Fibroblast of skin of left quadriceps (primary cell): ENCODE measurements at places on chromosomes 6 and 20.

DNA sequence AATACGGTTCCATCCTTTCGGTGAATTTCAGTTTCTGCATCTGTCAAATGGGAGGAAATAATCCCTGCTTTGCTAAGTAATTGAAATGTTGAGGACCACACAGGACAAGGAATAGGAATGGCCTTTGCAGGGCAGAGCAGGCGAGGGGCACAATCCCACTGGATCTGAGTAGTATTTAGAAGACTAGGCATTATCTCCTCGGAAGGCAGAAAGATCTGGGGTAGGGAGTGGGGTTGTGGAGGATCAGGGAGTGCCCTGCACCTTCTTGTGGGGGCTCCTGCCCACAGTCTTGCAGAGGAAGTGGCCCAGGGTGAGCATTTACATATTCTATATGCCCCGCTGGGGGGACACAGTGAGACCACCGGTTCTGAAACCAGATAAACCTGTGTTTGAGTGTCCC is 87.1 kb upstream of the SIRPA start:
- no peak for DNase-seq

GRCh38 chr20:12409501-12409900 is 491.8 kb downstream of the BTBD3 start:
- DNase-seq, result no peak

DNA sequence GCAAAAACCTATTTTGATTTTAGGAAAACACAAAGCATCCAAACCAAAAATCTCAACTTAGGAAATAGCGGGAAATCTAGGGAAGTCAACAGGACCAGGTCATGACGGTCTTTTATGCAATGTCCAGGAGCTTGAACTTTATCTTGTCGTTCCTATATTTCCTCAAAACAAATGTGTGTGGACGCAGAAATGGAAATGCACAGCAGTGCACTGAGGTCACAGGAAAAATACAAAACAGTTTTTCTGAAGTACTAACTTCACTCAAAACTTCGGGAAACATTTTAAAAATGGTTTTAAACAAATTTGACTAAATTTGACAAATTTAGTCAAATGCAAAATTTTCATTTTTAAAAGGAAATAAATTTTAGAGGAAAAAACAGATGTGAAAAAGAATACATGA is 5.5 kb upstream of the SLC17A2 start:
- no peak for DNase-seq

DNA sequence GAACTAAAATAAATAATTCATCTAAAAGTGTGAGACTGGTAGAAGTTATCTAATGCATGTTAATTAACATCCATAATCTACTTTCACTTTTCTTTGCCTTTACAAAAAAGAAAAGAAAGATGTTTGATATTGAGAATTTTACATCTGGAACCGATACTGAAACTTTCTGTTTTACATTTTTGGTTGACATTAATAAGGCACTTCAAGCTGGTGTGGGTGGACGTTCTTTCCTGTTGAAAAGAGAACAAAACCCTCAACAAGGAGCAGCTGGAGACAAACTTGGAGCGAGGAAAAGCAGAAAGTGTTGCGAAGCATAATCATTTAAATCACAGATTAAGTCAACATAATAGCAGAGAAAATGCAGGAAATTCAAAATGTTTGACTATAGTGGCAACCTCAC is 575.2 kb upstream of the ADGRB3 start:
- peak; percentile 12 for DNase-seq

- no peak for DNase-seq
These were observed 15.4 kb downstream of the RPS6KA2 start for GRCh38 chr6:166611631-166612030.

DNA sequence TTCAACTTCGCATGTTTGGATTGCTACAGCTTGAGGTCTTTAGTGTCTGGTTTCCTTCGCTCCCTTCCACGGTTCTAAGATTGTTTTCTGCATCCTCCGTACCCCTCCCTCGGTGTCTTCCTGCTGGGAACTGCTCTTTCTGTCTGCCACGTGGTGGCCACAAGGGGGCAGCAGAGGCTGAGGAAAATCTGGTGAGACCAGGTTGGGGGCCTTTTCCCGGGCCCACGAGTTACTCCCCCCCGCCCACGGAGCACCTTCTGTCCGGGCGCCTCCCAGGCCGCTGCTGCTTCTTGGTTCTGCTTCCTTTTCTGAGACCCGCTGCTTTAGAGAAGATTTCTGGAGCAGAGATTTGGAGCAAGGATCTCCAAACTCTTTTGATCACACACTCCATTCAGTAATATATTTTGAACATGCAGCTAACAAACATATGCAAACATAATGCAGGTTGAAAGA is 21.1 kb upstream of the NOTCH4 start:
- peak; percentile 56 for DNase-seq

- DNase-seq, result no peak
These were observed 6.7 kb downstream of the BPIFA1 start for GRCh38 chr20:33242319-33243100.

GRCh38 chr6:16129623-16130401 is 926 bp downstream of the MYLIP start:
- no peak for DNase-seq

- no peak for DNase-seq
These were observed 5.6 kb upstream of the TFB1M start for GRCh38 chr6:155319902-155320301.

GRCh38 chr6:127971945-127972391 is 71.1 kb upstream of the THEMIS start:
- DNase-seq, result peak; percentile 63

- DNase-seq, result no peak
These were observed 395.4 kb downstream of the ARHGAP18 start for GRCh38 chr6:129314575-129314974.

DNA sequence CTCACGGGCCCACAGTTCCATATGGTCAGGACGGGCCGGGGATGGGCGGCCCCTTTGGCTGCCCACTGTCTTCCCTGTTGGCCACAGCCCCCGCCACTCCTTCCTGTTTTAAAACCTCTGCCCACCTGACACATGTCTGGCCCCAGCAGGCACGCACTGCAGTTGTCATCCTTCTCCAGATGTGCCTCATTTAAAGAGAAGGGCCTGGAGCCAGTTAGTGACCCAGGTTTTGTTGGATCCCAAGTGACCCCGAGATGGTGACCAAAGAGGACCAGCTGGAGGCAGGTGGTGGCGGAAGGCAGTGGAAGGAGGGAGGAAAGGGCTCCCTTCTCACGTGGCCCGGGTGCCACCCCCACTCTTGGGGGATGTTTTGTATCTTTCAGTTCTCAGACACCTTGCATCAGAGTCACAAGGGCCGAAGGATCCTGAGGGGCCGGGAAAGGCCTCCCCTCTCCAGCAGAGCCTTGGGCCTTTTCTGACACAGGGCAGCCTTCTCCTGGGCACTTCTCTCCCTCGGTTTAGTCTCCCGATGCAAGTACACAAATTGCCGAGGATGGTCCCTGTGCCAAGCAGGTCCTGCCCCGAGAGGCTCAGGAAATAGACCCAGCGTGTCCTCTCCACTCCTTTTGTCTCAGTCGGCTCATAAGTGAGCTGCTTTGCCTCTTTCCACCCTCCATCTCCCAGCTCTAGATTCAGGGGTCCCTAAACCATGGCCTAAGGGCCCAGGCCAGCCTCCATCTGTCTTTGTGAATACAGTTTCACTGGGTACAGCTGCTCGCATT is 117.6 kb downstream of the SULF2 start:
- DNase-seq, result no peak

GRCh38 chr20:40880063-40880728 is 148.4 kb upstream of the TOP1 start:
- no peak for DNase-seq
